ENCODE measurements at places on chromosomes 16 and 17. TPM values are rescaled to one million over a fixed set of nuclear protein-coding genes. Genes with fewer than 3 reads are reported as not detected.

DPEP1 gene
- total RNA-seq: 0.30 TPM

C17orf78 gene
- not detected for total RNA-seq

CRYM gene
- total RNA-seq: 0.51 TPM

P2RX5 gene
- 2.7 TPM for total RNA-seq

AIPL1 gene
- not detected for total RNA-seq

KRTAP1-5 gene
- total RNA-seq: 0.23 TPM

PLA2G10 gene
- total RNA-seq: not detected

MYH1 gene
- 0.09 TPM for total RNA-seq

PIK3R6 gene
- total RNA-seq: not detected

All from smooth muscle cell of the umbilical artery (primary cell).